ENCODE measurements at places on chromosomes 1 and 21. TPM values are rescaled to one million over a fixed set of nuclear protein-coding genes. Genes with fewer than 3 reads are reported as not detected.

Gene LAMB3
- 162 TPM for total RNA-seq

- no peak for DNase-seq
Observed at GRCh38 chr21:38626306-38626705, 128.0 kb upstream of the ERG start.

GRCh38 chr1:58768971-58769808 lies 14.7 kb downstream of the JUN start:
- peak; percentile 90 for DNase-seq

DNA sequence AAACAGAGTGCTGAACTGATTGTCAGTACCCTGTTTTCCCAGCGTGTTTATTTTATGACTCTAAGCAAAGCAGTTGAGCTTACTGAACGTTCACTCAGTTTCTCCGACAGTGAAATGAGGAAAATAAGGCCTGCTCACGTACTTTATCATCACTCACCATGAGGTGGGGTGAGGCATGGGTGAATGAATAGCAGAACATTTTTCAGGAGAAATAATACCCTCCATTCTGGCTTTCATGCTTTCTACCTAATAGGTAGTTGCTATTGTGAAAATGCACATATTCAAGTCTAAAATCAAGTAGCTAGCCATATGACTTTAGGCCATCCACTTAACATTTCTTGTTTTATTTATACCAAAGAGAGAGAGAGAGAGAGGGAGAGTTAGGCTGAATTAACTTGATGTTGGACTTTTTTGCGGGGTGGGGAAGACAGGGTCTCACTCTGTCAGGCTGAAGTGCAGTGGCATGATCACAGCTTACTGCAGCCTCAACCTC lies 178.2 kb downstream of the VPS13D start:
- no peak for DNase-seq

DNA sequence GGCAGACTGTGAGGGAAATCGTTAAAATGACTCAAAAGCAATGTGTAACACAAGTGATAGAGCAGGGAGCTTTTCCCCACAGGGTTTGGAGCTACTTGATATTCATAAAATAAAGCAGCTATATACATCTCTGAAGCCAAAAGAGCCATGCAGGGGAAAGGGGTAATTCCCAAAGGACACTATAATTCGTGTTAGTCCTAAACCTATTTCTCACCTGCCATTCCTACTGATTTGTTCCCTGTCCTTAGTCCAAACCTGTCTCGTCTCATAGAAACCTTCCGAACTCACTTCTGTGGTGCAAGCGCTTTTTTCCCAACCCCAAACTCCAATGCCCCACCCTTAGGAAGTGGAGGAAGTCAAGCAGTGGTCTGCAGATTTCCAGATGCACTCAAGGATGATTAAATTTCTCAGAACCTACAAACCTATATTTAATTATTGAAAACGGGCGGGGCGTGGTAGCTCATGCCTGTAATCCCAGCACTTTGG lies 946 bp upstream of the HNRNPR start:
- DNase-seq: no peak

GRCh38 chr1:82223091-82223490 lies 422.4 kb downstream of the ADGRL2 start:
- no peak for DNase-seq

DNA sequence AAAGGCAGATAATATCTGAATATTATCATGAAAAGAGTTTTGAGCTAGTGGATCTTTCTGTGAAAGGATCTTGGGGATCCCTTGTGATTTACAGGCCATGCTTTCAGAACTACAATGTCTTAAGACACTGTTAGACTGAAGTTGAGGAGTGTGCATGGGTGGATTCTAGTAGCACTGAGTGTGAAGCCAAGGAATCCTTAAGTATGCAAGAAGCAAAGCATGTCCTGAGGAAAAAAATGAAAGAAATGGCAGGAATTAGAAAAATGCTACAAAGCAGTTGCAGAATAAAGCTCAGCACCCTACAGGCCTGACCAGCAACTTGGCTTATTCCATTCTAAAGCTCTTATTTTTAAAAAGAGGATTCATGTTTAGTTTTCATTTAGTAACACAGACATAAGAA lies 11.9 kb downstream of the STX6 start:
- no peak for DNase-seq

Gene SLC2A5
- total RNA-seq: 3.3 TPM

Gene HIVEP3
- total RNA-seq: 23.1 TPM

DNA sequence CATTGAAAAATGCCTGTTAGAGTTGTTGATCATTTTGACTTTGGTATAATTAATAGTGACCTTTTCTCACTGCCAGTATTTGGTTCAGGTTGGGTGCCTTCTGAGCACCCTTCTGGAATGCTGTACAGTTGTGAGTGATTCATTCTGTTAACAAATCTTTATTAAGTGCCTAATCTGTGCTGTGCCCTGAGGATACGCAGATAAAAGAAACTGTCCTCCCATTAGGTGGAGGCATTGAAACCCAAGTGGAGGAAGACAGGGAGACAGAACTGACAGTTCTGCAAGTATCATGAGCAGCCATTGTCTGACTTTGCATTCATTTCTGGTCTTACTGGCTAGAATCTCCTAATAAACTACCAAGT lies 76.1 kb upstream of the ZNF326 start:
- DNase-seq: no peak

- DNase-seq: no peak
Observed at GRCh38 chr1:24364975-24365678, 46.0 kb downstream of the GRHL3 start.

Gene STYXL2
- 0.29 TPM for total RNA-seq

DNA sequence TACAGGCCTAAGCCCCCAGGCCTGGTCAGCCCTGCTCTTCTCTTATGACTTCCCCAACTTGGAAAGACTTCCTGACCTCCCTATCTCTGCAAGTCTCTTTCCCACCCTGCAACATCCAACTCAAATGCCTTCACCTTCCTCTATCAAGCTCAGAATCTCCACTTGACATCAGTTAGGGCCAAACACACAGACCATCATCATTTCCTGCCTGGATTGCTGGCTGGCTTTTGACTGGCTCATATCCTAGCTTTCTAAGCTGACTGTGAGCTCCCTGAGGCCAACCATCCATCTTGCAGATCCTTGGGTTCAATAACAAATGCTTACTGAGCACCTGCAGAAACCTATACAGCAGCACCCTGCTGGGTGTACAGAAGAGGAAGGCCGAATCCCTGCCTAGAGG lies 137.3 kb upstream of the EDN2 start:
- DNase-seq: no peak

DNA sequence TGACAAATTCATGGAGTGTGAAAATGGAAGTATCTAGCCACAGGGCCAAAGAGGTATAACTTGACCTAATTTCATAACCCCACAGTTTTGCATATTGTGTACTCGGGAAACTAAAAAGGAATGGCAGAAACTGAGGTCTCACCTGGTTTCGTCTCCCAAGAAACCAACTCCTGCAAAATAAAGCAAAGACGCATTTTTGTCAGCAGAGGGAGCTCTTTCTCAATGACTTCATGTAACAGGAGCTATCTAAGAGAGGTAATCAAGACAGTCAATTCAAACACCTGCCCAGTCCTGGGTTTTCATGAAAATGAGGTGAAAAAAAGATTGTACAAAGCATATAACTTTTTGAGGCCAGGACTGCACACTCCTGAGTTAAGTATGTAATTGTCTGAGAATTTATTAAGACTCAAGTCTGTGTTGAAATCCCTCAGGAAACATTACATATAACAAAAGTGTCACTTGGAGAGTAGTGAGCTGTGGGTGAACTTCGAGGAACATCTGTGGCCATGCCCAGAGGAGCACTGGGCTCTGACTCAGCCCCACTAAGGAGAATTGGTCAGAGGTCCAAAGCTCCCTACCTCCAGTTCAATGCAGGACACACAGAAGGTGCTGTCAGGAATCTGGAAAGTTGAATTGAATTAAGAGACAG lies 17.6 kb downstream of the FCRL4 start:
- no peak for DNase-seq

- no peak for DNase-seq
Observed at GRCh38 chr1:244963231-244963826, 99.0 kb upstream of the HNRNPU start.

DNA sequence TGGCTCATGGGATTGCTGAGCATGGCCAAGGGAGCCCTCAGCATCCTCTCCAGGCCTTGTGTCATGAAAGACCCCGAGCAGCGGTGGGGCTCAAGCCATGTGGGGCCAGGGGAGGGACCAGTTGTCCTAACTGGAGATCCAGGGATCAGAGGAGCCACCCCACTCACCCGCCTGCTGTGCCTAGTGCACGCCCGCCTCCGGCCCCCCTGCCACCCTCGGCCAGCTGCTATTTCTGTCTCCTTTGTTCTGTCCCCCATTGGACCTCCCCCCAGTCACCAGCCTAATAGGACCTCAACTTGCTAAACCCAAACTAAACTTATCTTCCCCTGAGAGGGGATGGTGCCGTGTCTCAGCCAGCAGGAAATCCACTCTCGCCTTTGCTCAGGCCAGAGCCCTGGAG lies 44.4 kb downstream of the TP73 start:
- no peak for DNase-seq

DNA sequence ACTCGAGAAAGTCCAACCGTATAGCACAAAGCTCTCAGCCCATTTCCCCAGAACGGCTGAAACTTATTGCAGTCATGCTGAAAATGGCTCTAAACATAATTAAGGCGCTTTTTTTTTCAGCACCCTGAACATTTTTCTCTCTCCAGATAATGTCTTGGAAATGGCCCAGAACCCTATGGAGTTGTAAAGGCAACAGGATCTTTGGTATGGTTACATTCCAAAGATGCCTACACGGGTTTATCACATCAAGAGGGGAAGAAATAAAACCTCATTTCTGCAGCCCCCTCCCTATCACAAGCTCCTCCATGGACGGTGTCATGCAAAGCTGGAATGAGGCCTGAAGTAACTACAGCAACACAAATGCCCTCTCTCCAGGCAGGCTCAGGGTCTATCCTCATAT lies 126.4 kb upstream of the GALNT2 start:
- no peak for DNase-seq

DNA sequence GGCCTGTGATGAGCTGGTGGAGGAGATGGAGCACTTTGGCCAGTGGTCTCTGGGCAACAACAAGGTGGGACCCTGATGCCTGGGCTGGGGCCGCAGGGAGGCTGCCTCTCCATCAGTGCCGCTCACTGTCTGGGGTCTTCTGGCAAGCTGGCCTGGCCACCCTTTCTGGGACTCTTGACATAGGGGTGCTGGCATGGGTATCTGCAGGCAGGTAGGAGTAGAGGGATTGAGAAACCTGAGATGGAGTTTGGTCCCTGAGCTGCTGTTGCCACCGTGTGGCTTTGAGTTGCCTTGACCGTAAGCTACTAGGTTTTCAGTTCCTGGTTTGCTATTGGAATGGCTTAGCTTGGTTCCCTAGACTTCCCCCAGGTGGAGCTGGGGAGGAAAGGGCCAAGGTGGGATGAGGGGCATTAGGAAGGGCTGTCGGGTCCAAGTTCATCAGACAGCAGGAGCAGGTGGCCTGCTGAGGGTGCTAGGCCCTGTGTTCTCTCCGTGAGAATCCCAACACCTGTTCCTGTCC lies 13.2 kb upstream of the MFN2 start:
- DNase-seq: no peak

Gene FAM72C
- 1.9 TPM for total RNA-seq

All from suprapubic skin (tissue), 4 donors.